ENCODE measurements at places on chromosomes 6 and 20.

DNA sequence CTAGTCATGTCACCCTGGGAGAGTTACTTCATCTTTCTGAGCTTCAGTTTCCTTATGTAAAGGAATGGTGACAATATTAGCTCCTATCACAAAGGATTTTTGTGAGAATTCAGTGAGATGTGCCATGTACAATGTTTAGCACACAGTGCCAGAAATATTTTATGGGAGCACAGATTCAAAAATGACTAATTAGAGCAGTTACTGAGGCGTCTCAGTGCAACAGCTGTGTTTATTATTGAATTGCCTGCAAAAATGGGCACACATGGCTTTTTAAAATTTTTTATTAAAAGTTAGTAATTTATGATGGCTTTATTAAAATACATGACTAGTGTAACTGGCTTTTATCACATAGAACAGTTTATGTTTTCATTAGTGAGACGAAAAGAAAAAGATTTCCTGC lies 134.3 kb upstream of the AHI1 start:
- no peak for DNase-seq

- DNase-seq: no peak
Observed at GRCh38 chr6:43097098-43097489, 21.0 kb downstream of the PTK7 start.

DNA sequence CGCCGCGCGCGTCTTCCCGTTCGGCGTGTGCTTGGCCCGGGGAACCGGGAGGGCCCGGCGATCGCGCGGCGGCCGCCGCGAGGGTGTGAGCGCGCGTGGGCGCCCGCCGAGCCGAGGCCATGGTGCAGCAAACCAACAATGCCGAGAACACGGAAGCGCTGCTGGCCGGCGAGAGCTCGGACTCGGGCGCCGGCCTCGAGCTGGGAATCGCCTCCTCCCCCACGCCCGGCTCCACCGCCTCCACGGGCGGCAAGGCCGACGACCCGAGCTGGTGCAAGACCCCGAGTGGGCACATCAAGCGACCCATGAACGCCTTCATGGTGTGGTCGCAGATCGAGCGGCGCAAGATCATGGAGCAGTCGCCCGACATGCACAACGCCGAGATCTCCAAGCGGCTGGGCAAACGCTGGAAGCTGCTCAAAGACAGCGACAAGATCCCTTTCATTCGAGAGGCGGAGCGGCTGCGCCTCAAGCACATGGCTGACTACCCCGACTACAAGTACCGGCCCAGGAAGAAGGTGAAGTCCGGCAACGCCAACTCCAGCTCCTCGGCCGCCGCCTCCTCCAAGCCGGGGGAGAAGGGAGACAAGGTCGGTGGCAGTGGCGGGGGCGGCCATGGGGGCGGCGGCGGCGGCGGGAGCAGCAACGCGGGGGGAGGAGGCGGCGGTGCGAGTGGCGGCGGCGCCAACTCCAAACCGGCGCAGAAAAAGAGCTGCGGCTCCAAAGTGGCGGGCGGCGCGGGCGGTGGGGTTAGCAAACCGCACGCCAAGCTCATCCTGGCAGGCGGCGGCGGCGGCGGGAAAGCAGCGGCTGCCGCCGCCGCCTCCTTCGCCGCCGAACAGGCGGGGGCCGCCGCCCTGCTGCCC lies 1.1 kb downstream of the SOX4 start:
- DNase-seq: no peak

DNA sequence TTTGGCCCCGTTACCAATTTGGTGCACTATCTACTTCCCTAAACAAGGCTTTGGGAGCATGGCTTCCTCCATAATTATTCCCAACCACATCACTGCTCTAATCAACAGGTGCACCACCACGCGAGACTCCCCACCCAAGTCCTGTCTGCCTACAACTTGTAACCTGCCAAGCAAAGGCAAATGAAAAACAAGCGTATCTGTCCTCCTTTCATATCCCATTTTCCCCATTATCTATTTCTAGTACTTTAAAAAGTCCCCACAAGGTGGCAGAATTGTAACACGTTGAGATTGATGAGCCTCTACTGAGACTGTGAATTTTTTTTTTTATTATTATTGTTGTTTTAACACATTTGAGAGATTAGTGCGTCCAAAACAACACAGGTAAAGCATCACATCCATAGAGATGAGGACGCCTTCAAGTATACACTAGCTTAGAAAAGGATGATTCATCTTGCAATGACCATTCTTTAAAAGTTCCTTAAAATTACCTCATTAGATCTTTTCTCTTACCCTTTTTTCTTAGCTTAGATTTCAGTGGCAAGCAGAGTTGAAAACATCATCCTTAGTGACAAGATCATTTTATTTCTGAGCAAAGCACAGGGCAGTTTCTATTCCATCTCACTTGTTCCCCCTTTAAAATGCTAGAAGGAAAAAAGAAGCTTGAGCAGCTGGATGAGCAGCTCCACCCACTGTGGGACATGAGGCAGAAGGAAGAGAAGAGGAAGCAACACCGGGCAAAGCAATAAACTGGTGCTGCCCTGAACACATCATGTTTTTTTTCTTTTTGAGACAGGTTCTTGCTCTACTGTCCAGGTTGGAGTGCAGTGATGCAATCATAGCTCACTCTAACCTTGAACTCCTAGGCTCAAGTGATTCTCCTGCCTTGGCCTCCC lies 210.8 kb downstream of the ARHGAP18 start:
- peak; percentile 55 for DNase-seq

DNA sequence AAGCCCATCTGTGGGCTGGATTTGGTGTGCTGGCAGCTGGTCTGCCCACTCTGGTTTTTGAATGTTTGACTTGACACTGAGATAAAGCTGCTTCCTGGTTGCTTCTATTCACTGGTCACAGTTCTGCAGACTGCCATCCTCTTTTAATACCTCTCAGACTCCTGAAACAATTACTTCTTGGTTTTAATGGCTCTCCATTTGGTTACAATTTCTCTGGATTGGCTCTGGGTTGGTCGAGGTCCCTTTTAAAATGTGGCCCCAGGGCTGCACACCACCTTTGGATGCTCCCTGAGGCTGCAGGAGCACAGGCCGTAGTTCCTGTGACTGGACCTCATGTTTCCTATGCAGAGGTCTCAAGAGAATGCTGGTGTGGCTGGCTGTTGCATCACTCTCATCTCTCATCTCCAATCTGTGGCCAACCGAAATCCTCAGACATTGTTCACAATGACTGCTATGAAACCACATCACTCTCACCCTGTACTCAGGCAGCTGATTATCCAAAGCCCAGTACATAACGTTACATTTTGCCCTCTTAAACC lies 98.5 kb downstream of the INSM1 start:
- no peak for DNase-seq

GRCh38 chr6:93453956-93454355 lies 34.6 kb upstream of the EPHA7 start:
- no peak for DNase-seq

- no peak for DNase-seq
Observed at GRCh38 chr6:111423960-111424846, 58.8 kb downstream of the REV3L start.

DNA sequence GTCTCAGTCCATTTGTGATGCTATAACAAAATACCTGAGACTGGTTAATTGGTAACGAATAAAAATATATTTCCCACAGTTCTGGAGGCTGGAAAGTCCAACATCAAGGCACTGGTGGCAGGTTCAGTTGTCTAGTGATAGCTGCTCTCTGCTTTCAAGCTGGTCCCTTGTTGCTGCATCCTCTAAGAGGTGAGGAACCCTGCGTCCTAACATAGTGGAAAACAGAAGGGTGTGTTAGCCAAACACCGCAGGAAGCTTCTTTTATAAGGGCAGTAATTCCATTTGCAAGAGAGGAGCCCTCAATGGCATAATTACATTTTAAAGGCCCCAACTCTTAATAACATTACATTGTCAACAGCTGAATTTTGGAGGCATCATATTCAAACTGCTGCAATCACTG lies 372.7 kb downstream of the ADGRB3 start:
- no peak for DNase-seq
